ENCODE measurements at places on chromosomes 5 and 9.
A peak's percentile ranks its signal among the peaks of the same experiment; 100 is the strongest.

GRCh38 chr5:137392261-137392660, 106.9 kb downstream of the SPOCK1 start:
- DNase-seq = no peak

GRCh38 chr5:127076315-127077129, 3.2 kb upstream of the C5orf63 start:
- DNase-seq = no peak

- no peak for DNase-seq
Measured at GRCh38 chr9:16683326-16683725, 187.1 kb downstream of the BNC2 start.

- no peak for DNase-seq
Measured at GRCh38 chr5:54695198-54695966, 177.8 kb downstream of the SNX18 start.

GRCh38 chr5:128706269-128706668, 168.2 kb upstream of the FBN2 start:
- no peak for DNase-seq

GRCh38 chr9:111661802-111662521, 557 bp downstream of the GNG10 start:
- DNase-seq = peak; percentile 55

- DNase-seq = no peak
Measured at GRCh38 chr5:138664276-138664943, 88.8 kb upstream of the CTNNA1 start.

GRCh38 chr5:36026706-36027465, 35.7 kb upstream of the UGT3A1 start:
- DNase-seq = no peak

DNA sequence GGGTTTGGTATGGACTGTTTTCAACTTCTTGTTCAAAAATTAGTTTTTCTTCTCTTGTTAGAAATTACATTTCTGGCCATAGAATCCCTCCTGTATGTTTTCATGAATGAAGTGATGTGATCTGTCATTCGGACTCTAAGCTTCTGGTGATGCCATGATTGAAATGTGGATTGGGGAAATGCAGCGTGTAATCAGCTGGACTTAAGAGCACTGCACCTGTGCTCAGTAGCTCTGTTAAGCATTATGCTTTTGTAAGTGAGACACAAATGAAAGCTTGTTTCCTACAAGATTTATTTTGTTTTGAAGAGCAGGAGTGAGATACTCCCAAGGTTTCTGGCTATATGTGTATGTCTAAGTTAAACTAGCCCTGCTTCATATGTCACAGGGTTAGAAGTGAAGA, 24.0 kb upstream of the FAM120AOS start:
- no peak for DNase-seq

- DNase-seq = no peak
Measured at GRCh38 chr5:108102463-108102862, 279.4 kb downstream of the FBXL17 start.

GRCh38 chr5:129899454-129899853, 4.8 kb upstream of the CHSY3 start:
- DNase-seq = no peak

DNA sequence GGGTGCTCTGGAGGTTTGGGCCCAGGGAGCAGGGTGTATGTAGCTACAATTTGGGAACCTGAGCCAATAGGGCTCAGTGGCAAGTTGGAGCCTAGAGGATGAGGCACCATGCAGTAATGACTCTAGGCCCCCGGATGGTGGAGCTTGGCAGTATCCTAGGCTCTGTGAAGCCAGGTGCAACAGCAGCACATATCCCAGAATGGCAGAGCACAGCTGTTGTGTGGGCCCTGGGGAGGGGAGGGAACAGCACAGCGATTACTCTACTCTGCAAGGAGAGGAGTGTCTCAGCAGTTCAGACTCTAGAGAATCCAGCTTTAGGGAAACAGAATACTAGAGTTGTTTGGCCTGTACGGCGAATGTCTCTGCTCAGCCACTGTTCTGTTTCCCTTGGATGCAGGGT, 56.1 kb downstream of the LRRTM2 start:
- DNase-seq = no peak

DNA sequence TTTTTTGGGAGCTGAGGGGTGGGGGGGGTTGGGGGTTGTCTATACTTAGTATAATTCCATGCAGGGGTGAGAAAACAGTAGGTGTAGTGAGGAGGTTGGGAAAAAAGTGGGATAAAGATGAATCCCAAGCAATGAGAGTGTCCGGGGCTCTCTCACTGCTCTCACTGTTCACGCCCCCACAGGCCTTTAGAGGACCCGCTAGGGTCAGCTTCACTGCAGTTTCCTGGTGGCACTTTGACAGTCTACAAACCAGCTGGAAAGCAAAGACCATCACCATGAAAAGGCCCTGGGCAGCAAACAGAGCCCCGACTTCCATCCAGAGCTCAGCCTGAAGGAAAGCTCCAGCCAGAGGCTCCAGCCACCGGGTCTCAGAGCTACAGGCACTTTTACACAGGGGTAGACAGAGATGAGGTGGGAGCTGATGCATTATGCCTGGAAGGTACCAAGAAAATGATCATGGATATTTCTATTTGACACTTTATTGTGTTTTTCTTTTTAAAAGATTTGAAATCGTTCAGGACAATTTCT, 355.1 kb downstream of the ADAMTS6 start:
- no peak for DNase-seq

DNA sequence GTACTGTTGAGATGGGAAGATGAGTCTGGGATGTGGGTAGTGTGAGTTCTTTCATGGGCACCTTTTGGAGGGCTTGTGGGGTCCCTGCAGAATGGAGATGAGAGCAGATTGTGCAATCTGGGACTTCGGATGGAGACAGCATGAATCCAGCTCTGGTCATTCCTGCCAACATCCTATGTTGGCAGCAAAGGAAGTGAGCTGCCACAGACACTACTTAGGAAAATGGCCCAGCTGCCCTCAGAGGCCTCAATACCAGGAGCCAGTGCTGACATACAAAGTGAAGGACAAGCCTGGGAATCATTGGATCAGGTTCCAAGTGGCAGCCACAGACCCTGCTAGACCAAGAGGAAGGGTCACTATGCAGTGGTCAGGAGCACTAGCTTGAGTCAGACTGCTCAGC, 402.8 kb downstream of the CDK5RAP2 start:
- DNase-seq = no peak

DNA sequence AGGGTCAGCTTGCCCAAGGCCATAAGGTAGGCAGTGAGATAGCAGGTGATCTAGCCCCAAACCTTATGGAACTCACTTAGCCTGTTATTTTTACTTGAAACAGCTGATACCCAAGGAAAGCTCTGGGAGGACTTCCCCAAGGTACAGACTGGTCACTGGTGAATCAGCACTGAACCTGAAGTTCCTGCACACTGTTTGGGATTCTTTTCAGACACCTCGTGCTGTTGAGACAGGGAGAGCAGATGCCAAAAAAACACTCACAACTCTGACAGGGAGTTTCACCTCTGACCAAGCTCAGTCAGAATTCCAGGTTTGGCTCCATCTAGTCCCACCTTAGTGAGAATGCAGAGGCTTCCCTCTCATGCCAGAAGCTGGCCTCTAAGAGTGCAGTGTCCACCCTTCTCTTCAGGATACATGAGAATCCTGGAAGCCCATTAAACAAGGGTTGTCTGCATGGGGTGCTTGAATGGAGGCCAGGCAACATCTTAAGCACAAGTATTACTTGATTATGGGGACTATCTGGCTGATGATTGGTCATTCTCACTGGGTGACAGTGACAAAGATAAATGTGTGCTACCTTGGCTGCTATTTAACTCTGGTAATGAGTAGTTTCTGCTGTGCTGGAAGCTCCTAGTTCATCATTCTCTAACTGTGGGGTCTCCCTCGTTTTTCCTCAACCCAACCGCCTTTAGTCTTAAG, 122.8 kb upstream of the SLIT3 start:
- no peak for DNase-seq

DNA sequence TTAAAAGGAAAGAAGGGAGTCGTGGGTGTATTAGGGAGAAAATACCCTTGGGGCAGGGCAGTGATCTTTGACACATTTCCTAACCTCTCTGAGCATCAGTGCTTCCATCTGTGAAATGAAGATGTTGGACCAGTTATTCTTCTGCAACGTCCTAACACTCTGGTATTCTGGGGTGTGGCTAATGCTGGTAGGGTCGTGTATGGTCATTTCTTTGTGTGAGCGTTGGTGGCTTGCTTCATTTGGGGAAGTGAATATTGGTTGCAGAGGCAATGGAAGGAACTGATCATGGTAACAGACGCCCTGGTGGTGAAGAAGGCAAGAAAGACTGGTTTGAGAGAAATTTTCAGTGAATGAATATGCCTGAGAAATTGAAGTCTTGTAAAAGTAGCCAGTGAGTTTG, 67.9 kb upstream of the TTC23L start:
- no peak for DNase-seq

DNA sequence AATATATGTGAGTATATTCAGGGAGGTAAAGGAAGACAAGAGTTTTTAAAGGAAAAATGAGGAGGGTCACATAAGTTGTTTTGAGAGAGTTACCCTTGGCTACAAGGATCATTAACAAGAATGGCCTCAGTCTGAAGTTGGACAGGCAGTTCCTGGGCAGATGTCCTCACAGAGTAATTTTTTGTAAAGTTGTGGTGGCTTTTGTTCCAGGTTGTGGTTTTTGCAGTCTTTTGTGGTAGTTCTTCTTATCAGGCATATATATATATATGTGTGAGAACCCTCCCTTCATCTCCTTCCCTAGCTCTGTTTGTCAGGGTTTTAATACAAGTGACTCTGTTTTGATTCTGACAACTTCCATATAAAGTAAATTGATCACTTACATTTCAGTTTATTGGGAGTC, 60.0 kb downstream of the CSNK1G3 start:
- no peak for DNase-seq

DNA sequence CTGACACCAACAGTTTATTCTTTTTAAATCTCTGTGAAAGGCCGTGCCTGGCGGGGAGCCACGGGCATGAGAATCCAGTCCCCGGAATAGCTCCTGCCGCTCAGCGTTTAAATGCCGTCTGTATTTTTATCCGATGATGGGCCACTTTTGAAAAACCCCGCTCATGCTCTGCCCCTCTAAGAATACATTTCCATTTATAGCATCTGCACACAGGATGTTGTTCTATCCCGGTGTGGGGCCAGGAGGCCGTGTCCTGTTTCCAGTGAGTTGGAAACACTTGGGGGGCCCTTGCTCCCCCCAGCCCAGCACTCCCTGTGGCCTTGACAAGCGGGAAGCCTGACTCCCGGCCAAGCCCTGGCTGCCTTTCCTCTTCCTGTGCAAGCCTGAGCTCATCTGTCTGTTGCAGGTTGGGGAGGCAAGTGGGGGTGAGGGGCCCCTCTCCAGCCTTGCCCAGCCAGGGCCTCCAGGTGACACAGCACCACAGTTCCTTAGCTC, 39.0 kb downstream of the ERGIC1 start:
- no peak for DNase-seq

GRCh38 chr5:135998889-135999288, 29.9 kb upstream of the TGFBI start:
- DNase-seq = no peak

GRCh38 chr9:126830827-126831226, 26.0 kb downstream of the ZBTB43 start:
- DNase-seq = no peak

DNA sequence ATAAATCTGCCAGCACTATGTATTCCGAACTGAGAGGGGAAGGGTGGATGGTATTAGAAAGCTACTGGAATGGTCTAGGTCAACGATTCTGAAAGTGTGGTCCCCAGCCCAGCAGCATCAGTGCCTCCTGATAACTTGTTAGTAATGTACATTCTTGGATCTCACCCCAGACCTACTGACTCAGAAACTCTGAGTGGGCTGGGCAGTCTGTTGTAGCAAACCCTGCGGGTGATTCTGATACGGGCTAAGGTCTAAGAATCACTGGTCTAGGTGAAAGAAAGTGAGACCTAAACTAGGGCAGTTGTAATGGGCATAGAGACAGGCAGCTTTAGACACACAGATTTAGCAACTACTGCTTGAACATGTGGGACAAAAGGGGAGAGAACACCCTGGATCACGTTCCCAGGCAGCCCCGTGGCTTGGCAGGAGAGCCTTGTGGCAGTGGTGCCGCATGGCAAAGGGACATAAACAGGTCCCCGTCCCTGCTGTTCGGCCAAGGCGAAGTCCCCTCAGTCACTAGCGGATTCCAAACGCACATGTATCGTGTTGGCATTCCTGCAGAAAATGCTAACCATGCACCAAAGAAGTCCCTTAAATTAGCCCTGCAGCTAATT, 216.3 kb downstream of the TTLL11 start:
- no peak for DNase-seq

All from activated naive CD4-positive, alpha-beta T cell treated with anti-CD3 and anti-CD28 coated beads, Interleukin-2, amount 10 ng/mL, durations not matched to agents 7 days and 5 days (primary cell).